Mesenteric fat pad (tissue), 1 donor: ENCODE measurements at places on chromosomes 7 and 10. TPM values are rescaled to one million over a fixed set of nuclear protein-coding genes. Genes with fewer than 3 reads are reported as not detected.

Gene FKBP6
- total RNA-seq = not detected

Gene CCL24
- not detected for total RNA-seq

Gene CYP26A1
- total RNA-seq = not detected

Gene RTKN2
- 0.06 TPM for total RNA-seq

Gene NRG3
- total RNA-seq = 0.19 TPM

Gene OR6B1
- total RNA-seq = not detected

Gene ERVW-1
- total RNA-seq = not detected

Gene SPOCK2
- total RNA-seq = 5.8 TPM

GRCh38 chr7:129751916-129752315 is 140.4 kb downstream of the NRF1 start:
- no peak for DNase-seq

- DNase-seq = no peak
Observed at GRCh38 chr7:140053812-140054539, 8.8 kb downstream of the PARP12 start.

GRCh38 chr10:121624836-121625486 is 26.7 kb upstream of the FGFR2 start:
- DNase-seq = no peak

DNA sequence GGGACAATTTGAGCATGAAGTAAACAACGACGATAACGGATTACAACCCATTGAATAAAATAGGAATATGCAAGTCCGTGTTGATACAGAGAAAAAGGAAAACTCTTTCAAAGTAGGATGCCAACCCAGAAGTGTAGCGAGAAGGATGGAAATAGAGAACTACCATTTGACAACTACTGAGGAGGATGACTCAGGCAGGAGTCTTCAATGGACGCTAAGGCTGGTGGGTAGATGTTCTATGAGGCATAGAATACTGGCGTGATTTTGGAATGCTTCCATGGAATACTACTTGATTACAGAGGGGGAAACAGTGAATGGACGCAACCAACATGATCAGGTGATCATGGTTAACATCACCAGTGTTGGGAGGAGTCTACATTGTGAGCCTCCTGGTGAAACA is 828 bp upstream of the CFAP70 start:
- no peak for DNase-seq

DNA sequence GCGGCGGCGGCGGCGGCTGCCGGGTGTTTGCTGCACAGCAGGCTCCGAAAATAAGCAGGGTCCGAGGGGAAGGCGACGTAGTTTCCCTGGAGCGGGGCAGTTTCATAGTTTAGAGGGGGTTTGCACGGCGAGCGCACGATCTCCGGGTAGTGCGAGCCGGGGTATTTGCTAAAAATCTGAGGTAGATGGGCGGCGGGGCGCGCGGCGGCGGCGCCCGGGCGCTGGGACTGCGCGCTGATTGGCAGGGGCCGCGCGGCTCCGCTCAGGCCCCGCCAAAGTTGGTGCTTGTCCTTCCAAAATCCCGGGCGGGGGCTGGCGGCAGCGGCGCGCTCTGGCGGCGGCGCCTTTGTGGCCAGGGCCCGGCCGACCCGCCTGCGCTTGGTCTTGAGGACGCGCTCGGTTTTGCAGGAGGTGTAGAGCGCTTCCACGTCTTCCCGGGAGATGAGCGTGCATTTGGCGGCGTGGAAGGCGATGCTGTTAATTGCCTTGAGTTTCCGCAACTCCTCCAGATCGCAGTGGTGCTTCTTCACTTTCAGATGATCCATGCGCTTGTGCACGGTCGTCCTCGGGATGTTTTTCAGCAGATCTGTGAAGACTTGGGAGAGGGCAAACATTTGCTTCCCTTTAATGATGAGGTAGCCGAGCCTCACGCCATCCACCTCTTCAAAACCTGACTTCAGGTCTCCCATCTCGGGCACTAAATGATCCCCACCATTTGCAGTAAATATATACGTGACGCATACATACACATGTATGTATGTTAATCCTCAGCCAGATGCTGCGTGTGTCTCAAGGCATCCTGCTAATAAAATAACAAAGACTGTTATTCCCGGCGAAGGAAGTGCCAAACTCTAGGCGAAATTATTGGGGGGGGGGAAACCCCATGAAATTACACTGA is 8.1 kb downstream of the SKIDA1 start:
- no peak for DNase-seq

GRCh38 chr10:30182191-30183054 is 123.0 kb upstream of the JCAD start:
- DNase-seq = no peak

GRCh38 chr10:21403256-21404015 is 122.0 kb downstream of the SKIDA1 start:
- no peak for DNase-seq

DNA sequence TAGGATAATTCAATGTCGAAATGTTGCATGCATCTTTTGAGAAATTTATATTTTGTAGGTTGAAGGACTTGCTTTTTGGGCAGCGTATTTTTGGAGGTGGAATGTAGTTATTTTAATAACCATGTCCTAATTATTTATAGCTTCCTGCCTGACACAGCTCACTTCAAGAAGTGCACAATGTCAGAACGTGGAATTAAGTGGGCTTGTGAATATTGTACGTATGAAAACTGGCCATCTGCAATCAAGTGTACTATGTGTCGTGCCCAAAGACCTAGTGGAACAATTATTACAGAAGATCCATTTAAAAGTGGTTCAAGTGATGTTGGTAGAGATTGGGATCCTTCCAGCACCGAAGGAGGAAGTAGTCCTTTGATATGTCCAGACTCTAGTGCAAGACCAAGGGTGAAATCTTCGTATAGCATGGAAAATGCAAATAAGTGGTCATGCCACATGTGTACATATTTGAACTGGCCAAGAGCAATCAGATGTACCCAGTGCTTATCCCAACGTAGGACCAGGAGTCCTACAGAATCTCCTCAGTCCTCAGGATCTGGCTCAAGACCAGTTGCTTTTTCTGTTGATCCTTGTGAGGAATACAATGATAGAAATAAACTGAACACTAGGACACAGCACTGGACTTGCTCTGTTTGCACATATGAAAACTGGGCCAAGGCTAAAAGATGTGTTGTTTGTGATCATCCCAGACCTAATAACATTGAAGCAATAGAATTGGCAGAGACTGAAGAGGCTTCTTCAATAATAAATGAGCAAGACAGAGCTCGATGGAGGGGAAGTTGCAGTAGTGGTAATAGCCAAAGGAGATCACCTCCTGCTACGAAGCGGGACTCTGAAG is 620 bp downstream of the ZRANB1 start:
- no peak for DNase-seq

GRCh38 chr7:53001221-53001620 is 34.2 kb upstream of the POM121L12 start:
- DNase-seq = no peak

- peak; percentile 96 for DNase-seq
Observed at GRCh38 chr10:79067241-79068202, 1.2 kb upstream of the ZMIZ1 start.

- no peak for DNase-seq
Observed at GRCh38 chr7:31020161-31020560, 31.9 kb upstream of the ADCYAP1R1 start.

DNA sequence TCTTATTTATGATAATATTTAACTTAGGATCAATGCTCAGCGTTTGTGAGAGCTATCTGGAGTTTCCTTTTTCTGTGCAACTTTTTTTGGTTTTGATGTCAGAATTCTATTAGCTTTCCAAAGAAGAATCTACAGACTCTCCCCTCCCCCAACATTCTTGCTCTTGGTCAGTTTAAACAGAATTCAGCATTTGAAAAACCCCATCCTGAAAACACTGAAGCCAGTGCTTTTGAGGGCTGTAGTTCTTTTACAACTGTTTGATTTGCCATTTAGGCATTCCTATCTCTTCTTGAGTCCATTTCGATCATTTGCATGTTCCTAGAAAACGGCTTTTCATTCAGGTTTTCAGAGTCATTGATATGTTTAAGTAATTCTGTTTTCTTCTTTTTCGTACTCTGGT is 15.6 kb upstream of the CXCL12 start:
- no peak for DNase-seq

DNA sequence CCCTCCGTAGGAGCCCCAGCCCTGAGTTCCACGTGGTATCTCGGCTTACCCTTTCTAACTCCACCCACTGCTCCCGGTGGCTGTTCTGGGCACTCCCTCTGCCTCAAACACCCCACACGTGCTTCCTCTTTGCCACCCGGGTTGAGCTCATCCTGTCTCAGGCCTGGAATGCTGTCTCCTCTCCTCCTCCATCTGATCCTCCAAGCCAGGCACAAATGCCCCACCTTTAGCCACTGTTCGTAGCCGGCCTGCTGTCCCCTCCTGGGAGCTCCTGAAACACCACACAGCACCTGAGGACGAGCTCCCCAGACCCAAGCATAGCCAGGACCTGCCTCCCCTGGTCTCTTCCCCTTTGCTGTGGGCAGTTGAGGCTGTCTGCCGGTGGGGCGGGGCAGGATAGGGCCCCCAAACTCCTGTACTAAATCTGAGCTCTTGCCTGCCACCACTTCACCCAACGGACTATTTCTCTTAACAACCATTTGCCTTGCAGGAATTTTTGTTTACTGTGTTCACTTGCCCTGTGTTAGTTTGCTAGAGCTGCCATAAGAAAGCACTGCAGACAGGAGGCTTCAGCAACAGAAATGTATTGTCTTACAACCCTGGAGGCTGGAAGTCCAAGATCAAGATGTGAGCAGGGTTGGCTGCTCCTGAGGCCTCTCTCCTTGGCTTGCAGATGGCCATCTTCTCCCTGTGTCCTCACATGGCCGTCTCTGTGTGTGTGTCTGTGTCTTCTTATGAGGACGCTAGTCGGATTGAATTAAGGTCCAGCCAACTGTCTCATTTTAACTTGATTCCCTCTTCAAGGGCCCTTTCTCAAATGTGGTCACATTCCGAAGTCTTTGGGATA is 58.3 kb upstream of the SHH start:
- DNase-seq = peak; percentile 73

GRCh38 chr10:124450012-124450782 is at the start of gene NKX1-2:
NKX1-2 (minus strand) TSS chr10:124450035; CDS start chr10:124449943, 92 bp downstream.
- no peak for DNase-seq

- no peak for DNase-seq
Observed at GRCh38 chr7:26061678-26062603, 90.1 kb upstream of the NFE2L3 start.

- no peak for DNase-seq
Observed at GRCh38 chr7:39510864-39511354, 55.3 kb upstream of the YAE1 start.

DNA sequence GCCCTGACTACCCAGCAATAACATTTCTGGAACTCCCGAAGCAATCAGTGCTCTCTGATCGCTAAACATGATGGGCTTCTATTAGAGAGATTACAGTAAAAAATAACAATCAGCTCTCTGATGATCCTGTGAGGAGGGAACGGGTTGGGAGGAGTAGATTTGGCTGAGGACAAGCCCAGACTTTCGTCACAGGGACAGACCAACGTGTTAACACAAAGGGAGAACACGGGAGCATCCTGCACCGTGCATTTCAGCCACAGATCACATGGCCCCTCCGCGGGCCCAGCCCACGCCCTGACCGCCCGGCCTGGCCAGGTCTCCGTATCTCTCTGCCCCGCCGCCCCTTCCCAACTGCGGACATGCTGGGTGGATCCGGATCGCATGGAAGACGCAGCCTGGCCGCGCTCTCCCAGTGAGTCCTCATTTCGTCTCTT is 95.0 kb upstream of the AGBL3 start:
- DNase-seq = no peak

GRCh38 chr7:73573276-73573675 is 5.1 kb downstream of the TBL2 start:
- no peak for DNase-seq

DNA sequence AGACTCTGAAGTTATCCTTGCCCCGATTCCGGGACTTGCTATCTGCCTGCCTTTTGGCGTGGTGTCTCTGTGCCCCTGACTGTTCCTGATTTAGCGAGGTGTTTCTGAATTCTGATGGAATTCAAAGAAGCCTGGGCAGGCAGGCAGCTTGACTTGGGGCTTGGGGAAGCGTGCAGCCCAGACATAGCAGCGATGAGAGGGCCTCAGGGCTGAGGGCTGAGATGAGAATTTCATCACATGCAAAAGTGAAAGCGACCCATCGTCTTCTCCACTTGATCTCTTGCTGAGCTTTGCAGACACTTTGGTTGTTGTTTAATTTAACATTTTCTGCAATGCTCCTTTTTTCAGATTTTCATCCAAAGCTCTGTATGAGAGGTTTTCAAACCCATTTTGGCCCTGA is 57.8 kb downstream of the TCF7L2 start:
- no peak for DNase-seq

DNA sequence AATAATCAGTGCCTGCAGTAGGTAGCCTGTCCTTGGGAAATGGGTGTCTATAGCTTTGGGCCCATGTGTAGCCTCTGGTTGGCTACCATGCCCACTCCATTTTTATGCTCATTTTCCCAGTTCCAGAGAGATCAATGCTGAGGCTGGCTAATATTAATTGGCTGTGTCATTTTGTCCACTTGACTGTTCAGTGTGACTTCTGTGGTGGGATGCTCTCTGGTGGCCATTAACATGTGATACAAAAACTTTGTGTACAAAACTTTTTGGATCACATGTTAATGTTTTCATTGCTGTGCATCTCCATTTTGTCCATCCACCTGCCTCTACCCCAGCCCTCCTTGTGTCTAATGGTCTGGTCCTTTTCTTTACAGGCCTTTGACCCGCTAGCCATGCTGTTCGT is 22.7 kb downstream of the VIM start:
- no peak for DNase-seq

- no peak for DNase-seq
Observed at GRCh38 chr10:75261813-75262705, 26.3 kb upstream of the COMTD1 start.

GRCh38 chr7:41116817-41117216 is 586.1 kb downstream of the INHBA start:
- DNase-seq = no peak

GRCh38 chr10:114304017-114304570 is 65.0 kb downstream of the VWA2 start:
- DNase-seq = no peak

DNA sequence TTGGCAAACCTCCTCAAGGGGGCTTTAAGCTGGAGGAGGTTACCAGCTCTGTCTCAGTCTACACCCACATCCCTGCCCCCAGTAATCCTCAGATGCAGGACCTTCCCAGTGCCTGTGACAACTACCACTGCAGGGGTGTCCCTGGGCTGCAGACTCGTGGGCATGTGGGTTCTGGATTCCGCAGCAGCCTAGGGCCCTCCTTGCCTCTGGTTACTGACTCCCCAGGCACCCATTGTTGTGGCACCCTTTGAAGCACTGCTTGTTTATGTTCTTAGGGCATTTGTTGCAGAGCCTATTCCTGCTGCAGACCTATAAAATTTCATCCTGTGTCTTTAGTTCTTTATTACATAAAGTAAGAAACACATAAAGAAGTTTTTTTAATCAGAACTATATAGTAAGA is 51.1 kb upstream of the GJD4 start:
- DNase-seq = no peak
